C1 segment of cervical spinal cord (tissue), 14 donors: ENCODE measurements at places on chromosomes 5 and 9.

- no peak for DNase-seq
These were observed 43.8 kb upstream of the CER1 start for GRCh38 chr9:14766299-14766698.

DNA sequence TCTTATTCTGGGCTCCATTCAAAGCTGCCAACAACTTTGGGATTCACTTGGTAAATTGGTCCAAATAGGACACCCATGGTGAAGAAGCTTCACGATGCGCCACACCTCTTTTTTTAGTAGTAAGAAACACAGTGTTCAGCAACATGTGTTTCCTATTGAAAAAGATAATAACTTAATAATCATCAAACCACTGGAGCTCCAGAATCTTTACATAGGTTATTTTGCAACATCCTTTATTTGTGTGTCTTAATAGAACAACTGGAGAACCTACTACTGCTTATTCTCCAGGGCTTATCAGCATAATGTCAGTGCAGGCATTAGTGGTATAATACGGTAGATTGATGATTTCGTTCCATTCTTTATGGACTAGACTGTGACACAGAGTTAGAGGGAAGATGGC, 63.3 kb upstream of the DAPK1 start:
- no peak for DNase-seq

DNA sequence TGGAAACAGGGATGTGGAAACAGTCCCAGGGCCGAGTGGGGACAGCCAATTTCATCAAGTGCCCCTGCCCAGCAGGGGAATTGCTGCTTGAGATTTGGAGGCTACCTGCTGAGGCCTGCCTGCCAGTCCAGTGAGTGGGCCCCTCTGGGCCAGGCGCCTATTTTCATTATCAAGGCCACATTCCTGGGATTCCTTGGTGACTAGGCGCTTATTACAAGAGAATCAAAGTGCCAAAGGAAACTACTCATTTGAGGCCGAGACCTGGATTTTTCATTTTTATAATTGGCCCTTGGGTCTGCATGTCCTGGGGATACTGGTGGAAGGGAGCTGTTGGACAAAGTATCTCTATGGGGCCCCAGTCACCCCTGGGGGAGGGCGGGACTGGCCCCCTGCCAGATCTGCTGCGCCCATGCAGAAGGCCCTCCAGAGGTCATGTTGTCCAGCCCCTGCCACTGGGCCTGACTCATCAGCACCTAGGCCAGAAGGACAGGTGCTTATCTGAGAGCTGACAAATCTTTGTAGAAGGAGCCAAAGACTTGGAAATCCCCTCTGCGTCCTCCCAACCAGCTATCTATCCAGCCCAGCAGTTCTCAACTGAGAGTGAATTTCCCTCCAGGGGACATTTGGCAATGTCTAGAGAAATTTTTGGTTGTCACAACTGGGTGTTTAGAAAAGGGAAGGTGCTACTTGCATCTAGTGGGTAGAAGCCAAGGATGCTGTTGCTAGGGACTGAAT, 45.6 kb downstream of the FOXI1 start:
- DNase-seq, result no peak

GRCh38 chr9:70069704-70070103, 26.1 kb downstream of the MAMDC2 start:
- no peak for DNase-seq

GRCh38 chr9:126055381-126055985, 271.1 kb upstream of the MVB12B start:
- no peak for DNase-seq

DNA sequence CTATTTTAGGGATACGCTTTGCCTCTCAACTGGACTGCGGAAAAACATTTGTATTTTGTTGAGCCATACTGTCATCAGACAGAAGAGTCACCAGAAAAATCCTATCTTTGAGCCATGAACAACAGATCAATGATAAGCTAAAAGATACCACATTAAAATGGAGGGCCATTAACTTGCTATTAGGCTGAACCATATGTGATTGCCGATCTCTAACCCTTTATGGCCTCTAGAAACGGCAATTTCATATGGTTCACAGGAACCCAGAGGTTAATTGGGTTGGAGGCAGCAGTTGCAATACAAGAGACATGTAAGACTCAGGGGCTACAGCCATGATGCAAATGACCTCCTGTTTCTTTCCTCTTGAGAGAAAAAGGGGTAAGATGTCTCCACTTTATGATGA, 69.8 kb downstream of the MYO10 start:
- no peak for DNase-seq

DNA sequence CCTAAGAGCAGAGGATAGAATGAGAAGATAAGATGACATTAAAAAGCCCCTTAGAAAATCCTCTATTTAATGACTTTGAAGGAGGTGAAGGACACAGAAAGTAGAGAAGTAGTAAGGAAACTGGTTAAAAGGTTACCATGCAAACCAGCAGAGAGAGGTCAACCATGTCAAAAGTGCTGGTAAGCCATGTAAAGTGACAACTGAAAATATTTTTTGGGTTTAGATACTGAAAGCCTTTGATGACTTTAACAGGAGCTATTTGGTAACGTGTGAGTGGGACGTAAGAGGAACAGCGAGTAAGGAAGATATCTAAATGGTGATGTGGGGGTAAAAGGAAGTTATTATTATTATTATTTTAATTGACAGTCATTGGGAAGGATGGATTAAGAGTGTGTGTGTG, 56.9 kb downstream of the MACIR start:
- no peak for DNase-seq

GRCh38 chr5:139745800-139746690, 49.6 kb upstream of the PSD2 start:
- peak; percentile 69 for DNase-seq

DNA sequence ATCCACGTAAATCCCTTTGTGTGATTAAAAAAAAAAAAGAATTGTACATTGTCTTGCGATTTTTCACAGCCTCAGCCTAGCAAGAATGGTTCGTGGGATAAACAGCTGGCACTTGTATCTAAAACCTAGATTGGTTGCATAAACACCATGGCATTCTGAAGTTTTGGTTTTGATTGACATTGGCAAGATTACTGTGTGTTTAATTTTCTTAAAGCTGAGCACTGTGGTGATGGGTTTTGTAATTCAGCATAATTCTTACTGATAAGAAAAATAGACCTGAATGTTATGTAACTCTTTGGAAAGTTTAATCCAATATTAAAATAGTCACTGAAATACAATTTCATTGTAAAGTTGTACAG, 23.4 kb upstream of the ANKRD18A start:
- no peak for DNase-seq

GRCh38 chr5:57437976-57438805, 44.4 kb downstream of the ACTBL2 start:
- DNase-seq, result no peak

- DNase-seq, result no peak
These were observed 55.7 kb downstream of the NDFIP1 start for GRCh38 chr5:142164315-142164714.

- no peak for DNase-seq
These were observed 73.5 kb upstream of the ANKRD55 start for GRCh38 chr5:56306433-56307150.

GRCh38 chr5:74560245-74560644, 80.3 kb downstream of the ENC1 start:
- no peak for DNase-seq

DNA sequence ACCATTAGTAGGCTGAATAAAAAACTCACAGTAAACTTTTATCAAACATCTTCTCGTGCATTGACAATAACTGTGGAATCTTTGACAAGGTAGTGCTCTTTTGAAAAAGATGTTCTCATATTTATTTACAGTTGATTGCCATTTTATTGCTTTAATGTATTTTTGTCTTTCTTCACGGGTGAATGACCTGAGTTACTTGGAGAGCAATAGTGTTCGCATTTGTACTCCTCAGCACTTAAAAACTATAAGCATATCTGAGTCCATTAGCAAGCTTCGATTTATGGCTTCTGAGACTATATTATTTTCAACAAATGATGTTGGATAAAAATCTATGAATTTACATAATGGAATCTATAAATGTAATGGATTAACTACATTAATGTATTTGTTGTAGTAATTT, 1012.3 kb downstream of the CDH9 start:
- no peak for DNase-seq

- DNase-seq, result no peak
These were observed 134.9 kb upstream of the LPCAT1 start for GRCh38 chr5:1658665-1659064.

GRCh38 chr5:170159101-170159698, 53.5 kb downstream of the FOXI1 start:
- no peak for DNase-seq

DNA sequence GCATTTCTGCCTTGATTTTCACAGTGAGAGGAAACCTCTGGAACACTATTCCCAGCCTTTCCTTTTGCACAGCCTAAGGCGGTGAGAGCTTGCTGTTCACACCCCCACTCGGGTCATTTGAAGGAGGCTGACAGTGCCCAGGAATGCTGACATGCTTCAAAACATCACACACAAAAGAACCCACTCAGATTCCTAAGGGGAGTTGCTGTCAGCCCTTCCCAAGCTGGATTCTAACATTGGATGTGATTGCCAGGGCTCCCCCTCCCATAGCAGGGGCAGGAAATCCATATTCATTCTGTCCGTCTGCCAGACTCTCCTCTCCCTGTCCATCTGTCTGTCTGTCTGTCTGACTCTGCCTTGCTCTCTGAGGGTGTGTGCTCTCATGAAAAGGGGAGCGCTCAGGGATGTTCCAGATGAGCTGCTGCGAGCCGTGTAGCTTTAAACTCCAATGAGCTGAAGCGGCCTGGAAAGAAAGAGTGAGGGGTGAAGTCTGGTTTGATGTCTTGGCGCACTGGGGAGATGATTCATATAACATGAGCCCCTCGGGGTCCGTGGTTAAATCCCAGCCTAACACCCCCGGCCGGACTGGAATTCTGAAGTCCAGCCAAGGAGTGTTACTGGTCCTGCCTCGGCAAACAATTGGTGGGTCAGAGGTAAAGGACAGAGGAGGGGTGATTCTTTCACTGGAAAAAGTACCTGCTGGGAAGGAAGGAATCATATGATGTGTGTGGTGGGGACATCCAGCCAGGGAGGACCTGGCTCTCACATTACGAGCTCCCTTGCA, 517.0 kb downstream of the CCDC171 start:
- no peak for DNase-seq

DNA sequence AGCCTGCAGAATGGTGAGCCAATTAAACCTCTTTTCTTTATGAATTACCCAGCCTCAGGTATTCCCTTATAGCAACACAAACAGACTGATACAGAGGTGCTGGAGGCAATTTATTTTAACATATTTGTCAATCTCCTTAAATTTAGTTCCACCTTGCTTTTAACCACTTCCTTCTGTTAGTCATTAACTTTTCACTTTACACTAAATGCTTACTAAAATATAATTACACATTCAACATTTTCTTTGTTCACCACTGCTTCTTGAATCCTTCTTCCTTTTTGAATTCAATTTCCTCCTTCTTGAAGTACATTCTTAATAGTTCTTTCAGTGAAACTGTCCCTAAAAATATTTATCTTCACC, 39.4 kb downstream of the LYRM7 start:
- no peak for DNase-seq
